ENCODE measurements at places on chromosomes 12 and 14. TPM values are rescaled to one million over a fixed set of nuclear protein-coding genes. Genes with fewer than 3 reads are reported as not detected.

FLRT2 gene
- total RNA-seq = 62.5 TPM

ALDH6A1 gene
- 31.3 TPM for total RNA-seq

ALDH2 gene
- total RNA-seq = 13.1 TPM

LRP1-AS gene
- not detected for total RNA-seq

ADAM20 gene
- 0.49 TPM for total RNA-seq

PRR4 gene
- 10.5 TPM for total RNA-seq

REP15 gene
- 2.6 TPM for total RNA-seq

CD9 gene
- total RNA-seq = 214 TPM

ASIC1 gene
- 1.6 TPM for total RNA-seq

SERPINA10 gene
- not detected for total RNA-seq
